Central memory CD8-positive, alpha-beta T cell (primary cell): ENCODE measurements at places on chromosomes 5 and 9.

GRCh38 chr5:67190861-67191260, 5.7 kb downstream of the CD180 start:
- H3K36me3 ChIP-seq = no peaks in the 10 kb centered on the region
- H3K4me1 ChIP-seq = peaks cover 18% of the 10 kb centered on the region
- H3K27me3 ChIP-seq = no peaks in the 10 kb centered on the region
- no peak for DNase-seq

DNA sequence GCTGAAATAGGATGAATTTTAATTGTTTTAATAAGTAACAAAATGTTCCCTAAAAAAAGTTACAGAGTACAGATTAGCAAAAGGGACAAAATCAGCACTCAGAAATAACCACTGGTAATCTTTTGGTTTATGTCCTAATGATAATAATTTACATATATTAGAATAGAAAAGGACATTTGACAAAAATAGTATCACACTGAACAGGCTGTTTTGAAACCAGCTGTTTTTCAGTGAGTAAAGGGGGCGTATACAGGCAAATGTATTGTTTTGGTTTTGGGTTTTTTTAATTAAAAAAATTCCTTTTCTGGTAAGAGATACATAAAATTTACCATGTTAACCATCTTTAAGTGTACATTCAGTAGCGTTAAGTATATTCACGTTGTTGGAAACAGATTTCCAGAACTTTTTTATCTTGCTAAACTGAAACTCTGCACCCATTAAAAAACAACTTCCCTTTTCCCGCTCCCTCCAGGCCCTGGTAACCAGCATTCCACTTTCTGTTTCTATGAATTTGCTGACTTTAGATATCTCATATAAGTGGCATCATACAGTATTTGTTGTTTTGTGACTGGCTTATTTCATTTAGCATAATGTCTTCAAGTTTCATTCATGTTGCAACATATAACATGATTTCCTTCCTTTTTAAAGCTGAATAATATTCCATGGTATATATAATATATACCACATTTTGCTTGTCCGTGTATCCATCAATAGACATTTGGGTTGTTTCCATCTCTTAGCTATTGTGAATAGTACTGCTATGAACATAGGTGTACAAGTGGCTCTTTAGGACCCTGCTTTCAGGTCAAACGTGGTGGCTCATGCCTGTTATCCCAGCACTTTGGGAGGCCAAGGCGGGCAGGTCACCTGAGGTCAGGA, 20.6 kb upstream of the LARP1 start:
- no peak overlapping the region for H3K4me3 ChIP-seq
- DNase-seq = no peak
- no peak overlapping the region for H3K27ac ChIP-seq
- no peaks in the 10 kb centered on the region for H3K4me1 ChIP-seq
- H3K36me3 ChIP-seq = no peaks in the 10 kb centered on the region

- H3K4me1 ChIP-seq = no peaks in the 10 kb centered on the region
- H3K27me3 ChIP-seq = peaks cover 66% of the 10 kb centered on the region
- no peak overlapping the region for H3K27ac ChIP-seq
These were observed 124.5 kb downstream of the EGFLAM start for GRCh38 chr5:38382898-38383297.

DNA sequence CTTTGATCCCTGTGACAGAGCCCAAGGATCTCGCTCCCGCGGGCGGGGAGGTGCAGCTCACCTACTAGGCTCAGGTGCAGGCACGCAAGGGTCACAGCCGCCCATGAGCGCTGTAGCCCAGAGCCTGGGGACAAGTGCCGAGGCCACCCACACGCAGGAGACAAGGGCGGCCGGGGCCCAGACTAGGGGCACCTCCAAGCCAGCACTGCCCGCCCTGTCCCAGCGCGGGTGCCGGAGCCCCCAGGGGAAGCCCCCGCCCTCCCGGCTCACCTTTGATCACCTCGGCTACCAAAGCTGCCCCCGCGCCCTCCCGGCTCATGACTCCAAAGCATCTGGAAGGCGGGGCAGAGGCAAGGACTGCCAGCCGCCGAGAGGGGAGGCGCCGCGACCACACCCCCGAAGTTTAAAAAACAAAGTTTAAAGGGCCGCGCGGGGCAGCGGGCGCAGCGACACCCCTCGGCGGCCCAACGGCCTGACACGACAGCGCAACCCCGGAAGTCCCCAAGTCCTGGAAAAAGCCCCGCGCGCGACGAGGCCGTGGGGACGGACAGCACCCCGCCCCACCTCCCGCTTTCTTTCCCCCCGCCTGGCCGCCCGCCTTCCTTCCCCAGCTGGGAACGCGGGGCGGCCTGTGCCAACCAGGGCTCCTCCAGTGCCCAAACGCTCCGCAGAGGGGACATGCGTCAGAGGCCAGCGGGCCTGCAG, 53.0 kb downstream of the CDC14B start:
- peaks cover 25% of the 10 kb centered on the region for H3K4me1 ChIP-seq
- DNase-seq = peak; percentile 60
- H3K27me3 ChIP-seq = no peaks in the 10 kb centered on the region
- peaks cover 8% of the 10 kb centered on the region for H3K36me3 ChIP-seq

- H3K4me1 ChIP-seq = no peaks in the 10 kb centered on the region
- no peak for DNase-seq
- H3K4me3 ChIP-seq = no peak overlapping the region
- peaks cover 31% of the 10 kb centered on the region for H3K27me3 ChIP-seq
- H3K36me3 ChIP-seq = no peaks in the 10 kb centered on the region
These were observed 459.7 kb downstream of the HINT1 start for GRCh38 chr5:130705368-130705767.

GRCh38 chr5:109141222-109142200, 268.3 kb downstream of the PJA2 start:
- no peak for DNase-seq
- H3K4me3 ChIP-seq = no peak overlapping the region
- H3K27ac ChIP-seq = no peak overlapping the region
- no peaks in the 10 kb centered on the region for H3K27me3 ChIP-seq

DNA sequence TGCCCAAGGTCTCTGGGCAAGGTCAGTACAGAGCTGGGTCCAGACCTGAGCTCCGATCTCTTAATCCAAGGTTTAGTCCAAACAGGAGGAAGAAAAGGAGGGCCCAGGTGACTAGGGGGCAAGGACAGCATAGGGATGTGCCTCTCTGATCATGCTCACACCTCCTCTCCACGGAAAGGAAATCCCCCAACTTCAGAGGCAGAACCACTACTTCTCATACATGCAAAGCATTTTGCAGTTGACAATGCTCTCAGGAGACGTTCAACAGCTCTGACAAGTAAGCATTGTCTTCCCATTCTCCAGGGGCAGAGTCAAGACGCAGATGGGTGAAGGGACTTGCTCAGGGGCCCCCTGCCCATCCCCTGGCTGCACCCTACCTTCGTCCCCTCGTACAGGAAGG, 8.7 kb upstream of the CORO2A start:
- no peaks in the 10 kb centered on the region for H3K36me3 ChIP-seq
- H3K4me3 ChIP-seq = no peak overlapping the region
- H3K27ac ChIP-seq = no peak overlapping the region
- no peaks in the 10 kb centered on the region for H3K4me1 ChIP-seq
- H3K27me3 ChIP-seq = no peaks in the 10 kb centered on the region

DNA sequence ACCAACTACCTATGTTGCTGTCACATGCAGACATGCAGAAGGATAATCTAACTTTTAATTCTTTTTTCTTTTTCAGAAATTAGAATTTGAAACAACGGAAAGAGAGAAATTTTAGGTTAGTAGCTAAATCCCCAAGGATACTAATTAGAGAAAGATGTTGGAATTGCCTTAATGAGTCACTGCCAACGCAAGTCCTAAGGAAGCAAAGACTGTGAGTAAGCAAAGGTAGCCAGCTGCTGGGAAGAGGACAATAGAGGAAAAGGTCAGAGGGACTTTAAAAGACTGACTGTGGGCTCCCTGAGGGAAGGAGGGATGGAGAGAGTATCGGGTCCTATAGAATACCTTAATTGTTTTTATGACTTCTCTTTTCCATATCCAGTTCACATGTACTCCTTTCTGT, 461.9 kb upstream of the PAPPA start:
- H3K27me3 ChIP-seq = no peaks in the 10 kb centered on the region
- H3K4me1 ChIP-seq = no peaks in the 10 kb centered on the region
- H3K36me3 ChIP-seq = no peaks in the 10 kb centered on the region
- no peak for DNase-seq
